Stimulated activated memory B cell treated with anti-CD40 and anti-IgM and Interleukin-4, amounts not matched to agents 10 μg/mL and 1 μg/mL and 100 μg/mL, for 72 hours (primary cell): ENCODE measurements at places on chromosomes 12 and 14.

GRCh38 chr12:5441497-5442236, 9.8 kb downstream of the NTF3 start:
- no peak for ATAC-seq

- no peak for ATAC-seq
These were observed 338.2 kb downstream of the TRHDE start for GRCh38 chr12:72610342-72610741.

- ATAC-seq: no peak
These were observed 5.4 kb downstream of the MARK3 start for GRCh38 chr14:103390605-103391004.

DNA sequence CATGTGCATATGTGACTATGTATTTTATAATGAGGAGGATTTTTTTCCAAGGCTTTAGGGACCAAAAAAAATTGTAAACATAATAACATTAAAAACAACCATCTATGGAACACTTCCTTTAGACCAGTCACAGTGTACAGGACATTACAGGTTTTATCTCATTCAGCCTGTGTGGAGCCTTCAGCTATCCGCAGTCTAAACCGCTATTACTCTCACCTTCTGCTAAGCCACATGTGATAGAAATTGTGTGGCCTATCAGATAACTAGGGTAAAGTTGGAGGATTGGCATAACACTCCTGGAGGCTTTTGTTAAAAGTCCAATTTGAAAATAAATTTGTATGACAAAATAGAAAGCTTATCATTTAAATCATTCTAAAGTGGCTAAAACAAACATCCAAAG, 281.2 kb upstream of the TMTC1 start:
- no peak for ATAC-seq

DNA sequence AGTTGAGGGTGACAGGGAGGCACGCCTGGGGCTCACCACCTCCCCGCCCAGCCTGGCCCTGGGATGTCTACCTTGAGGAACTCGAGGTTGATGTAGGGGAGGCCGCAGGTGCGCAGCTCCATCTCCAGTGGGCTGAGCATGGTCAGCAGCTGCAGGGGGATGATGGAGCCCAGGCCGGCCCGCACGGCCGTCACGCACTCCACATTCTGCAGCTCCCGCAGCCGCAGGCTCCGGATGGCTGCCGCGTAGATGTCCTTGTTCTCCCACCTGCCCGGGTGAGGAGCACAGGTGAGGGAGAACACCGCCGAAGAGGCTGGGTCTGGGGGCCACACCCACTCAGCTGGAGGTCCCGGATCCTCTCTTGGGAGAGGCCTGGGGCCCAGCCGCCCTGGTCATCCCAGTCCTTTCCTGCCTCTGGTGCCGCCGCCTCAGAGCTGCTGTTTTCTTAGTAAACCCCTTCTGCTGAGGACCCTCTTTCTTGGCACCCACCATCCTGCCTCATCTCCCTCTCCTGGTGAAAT, 38.2 kb downstream of the TRAFD1 start:
- ATAC-seq: peak; percentile 32

DNA sequence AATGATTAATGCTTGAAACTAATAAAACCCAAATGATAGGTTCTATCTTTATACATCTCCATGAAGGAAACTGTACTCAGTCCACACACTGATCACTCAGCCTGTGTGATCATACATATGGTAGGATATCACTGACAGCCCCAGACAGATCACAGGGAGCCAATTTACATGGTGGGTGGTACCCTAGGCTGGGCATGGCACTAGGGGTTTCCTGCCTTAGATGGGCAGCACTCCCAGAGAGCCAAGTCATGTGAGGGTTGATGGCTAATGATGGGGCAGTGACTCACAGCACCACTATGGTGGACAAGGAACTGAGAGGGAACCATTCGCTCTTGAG, 89.6 kb upstream of the PTPRR start:
- peak; percentile 36 for ATAC-seq

DNA sequence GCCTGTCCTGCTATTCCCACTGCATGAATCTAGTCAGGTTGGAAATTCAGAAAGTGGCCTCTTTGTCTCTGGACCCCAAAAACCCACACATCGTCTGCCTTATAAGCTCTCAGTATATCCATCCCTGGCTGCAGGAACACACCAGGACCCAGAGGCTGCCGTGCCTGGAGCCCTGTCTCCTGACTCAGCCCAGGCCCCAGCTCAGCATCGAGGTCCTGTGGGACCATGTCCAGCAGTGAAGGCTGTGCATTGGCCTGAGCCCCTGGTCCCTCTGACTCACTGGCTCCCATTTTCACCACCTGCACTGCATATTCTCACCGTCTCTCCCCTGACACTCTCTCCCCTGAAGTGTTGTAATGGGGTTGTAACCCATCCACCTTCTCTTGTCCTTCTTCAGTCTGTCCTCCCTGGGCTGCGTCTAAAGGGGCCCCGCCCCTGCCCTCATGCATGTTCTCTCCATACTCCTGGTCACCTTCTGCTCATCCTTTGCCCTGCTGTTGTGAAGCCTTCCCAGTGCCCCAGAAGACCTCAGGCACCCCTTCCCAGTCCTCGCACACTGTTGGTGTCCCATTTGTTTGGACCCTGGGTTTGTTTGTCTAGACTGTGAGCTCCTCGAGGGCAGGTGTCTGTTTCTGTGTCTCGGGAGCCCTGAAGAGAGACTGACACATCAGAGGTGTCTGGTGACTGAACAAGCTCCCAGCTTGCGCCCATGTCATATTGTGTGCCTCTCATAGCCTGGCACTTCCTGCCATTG, 43.8 kb downstream of the EVL start:
- ATAC-seq: no peak

GRCh38 chr12:69151254-69151764, 88.1 kb upstream of the CPSF6 start:
- ATAC-seq: no peak

- ATAC-seq: no peak
These were observed 51.0 kb upstream of the RIN3 start for GRCh38 chr14:92462568-92462967.

DNA sequence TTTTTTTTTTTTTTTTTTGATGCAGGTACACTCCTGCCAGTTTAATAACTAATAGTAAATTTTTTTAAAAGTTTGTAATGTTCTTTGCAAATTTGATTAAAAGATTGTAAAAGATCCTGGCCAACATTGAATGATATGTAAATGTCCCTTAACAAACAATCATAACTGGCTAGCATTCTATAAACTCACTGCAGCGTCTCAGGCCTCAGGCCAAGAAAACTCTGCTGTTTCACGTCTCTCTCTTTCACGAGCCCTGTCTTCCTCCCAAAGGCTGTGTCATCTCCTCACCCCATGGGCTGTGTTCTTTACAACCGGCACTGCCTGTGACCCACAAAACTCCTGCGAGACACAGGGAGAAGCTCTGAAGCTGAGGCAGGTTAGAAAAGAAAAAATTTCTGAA, 103.3 kb downstream of the NUAK1 start:
- ATAC-seq: no peak

DNA sequence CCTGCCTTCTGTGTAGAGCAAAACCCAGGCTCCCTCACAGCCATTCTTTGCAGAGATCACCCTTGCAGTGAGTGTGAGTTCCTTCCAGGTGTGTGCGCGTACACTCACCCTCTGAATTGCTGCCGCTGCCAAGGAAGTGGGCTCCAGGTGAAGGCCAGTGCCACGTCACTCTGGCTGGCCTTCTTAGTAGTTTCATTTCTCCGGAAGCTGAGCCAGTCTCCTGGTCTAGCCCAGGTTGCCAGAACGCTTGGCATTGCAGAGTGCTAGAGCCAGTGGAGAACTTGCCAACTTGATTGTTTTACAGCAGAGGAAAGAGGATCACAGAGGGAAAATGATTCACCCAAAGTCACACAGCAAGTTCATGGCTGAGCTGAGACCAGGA, 11.0 kb downstream of the CBLN3 start:
- no peak for ATAC-seq

GRCh38 chr12:120144215-120144614, 27.7 kb upstream of the RAB35 start:
- no peak for ATAC-seq

DNA sequence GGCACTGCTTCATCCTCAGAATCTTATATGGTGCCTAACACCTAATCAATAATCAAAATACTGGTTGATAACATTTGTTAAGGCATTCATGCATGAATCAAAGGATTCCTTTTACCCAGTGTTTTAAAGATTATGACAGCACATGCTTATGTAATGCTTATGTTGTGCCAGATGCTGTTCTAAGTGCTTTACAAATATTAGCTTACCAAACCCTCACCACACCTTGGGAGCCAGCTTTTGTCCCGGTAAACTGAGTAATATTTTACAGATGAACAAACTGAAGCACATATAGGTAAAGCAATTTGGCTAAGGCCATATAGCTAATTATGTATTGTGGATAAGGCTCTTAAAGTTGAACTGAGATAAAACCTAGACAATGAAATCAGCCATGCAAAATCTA, 209.2 kb downstream of the ALX1 start:
- ATAC-seq: no peak

DNA sequence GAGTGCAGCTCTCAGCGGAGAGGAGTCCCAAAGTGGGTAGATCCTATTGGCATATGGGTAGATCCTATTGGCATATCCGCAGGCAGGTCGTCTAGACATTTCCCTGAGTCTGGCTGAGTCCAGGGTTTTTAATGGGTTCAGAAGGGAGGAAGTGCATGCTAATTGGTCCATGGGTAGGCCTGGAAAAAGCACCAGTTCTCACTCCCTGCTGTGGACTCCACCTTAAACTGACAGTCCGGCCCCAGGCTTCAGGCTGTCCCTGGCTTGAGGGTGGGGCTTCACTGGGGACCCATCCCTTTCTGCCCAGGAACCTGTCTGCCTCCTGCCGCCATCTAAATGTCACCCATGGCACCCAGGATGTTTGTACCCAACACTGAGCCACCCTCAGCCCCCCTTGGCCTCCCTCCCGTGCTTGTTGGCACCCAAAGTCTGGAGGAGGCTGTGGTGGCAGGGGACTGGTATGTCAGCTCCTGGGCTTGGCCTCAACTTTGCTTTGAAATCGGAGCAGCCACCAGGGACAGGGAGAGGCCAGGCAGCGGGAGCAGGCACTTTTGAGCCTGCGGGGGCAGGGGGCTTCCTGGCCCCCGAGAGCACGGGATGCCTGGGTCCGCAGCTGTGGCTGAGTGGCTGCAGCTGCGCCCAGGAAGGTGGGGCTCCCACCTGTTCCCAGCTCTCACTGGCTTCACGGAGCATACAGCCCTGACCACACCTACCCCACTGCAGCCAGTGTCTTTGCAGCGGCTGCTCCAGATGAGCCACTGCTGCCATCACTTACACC, 29.6 kb upstream of the YAF2 start:
- no peak for ATAC-seq

DNA sequence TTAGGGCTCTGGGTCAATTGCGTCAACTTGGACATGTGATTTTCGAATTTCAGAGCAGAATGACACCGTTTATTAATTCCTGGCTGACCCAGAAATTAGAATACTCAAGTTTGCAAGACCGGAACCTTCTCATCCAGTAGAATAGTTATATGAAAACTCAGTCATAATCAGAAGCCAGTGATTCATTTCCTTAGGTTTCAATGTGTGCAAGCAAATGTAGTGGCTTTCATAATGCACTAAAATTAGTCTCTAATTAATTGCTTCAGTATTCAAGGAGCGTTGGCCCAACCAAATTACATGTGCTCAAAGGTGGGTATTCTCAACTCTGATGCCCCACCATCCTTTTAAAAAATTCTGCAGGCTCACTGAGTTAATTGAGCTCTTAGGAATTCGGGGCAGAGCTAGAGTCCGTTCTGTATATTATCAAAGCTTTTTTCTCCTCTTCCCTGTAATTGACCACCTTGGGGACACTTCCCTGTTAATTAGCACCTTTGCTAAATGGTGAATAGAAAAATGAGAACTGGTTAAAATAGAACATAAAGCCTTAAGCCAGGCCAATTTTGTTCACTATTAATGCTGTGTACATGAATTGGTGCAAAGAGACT, 55.4 kb downstream of the DAO start:
- ATAC-seq: no peak

DNA sequence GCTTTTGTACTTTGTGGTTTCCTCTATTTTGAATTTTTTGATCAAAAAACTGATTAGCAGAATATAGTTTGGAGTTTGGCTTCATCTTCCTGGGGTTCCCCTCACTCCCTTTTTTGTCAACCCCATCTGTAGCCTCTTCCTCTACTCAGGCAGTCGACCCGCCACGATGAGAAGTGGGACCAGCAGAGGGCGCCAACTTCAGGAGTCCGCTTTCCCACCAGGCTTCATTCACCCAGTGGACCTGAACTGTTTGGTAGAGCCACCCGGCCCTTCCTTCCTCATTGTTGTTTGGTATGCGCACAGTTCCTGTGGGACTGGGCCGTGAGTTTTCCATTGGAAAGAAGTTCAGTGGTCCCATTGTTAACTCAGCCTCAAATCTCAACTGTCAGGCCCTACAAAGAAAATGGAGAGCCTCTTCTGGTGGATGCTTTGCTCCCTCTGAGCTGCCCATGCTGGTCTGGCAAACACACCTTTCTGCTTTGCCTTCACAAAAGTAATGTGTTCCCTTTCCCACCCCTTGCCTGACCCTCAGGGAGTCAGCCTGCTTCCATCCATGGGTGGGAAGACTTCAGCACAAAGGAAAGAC, 21.7 kb downstream of the TMBIM6 start:
- ATAC-seq: peak; percentile 83

- ATAC-seq: no peak
These were observed 71.7 kb upstream of the KICS2 start for GRCh38 chr12:64293654-64294364.
